ENCODE measurements at places on chromosomes 12 and 14.
A peak's percentile ranks its signal among the peaks of the same experiment; 100 is the strongest.

DNA sequence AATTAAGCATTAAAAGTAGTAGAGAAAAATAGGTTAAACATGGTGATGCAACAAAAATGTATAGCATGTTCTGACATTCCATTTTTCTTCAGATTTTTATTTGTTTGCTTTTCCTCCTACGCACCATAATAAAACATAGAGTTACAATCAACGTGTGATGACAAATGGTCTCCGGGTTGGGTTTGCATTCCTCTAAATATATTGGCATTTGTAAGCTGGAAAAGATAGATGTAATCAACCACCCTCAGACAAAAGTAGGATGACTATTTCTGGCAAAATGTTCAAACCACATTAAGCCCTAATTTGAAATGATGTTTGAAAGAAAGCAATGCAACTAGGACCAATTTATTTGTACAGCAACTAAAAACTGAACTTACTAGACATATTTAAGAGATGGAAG is 58.4 kb downstream of the SLC25A21 start:
- no peak for DNase-seq

GRCh38 chr12:64212119-64212746 is 9.9 kb downstream of the KICS2 start:
- no peak for DNase-seq

DNA sequence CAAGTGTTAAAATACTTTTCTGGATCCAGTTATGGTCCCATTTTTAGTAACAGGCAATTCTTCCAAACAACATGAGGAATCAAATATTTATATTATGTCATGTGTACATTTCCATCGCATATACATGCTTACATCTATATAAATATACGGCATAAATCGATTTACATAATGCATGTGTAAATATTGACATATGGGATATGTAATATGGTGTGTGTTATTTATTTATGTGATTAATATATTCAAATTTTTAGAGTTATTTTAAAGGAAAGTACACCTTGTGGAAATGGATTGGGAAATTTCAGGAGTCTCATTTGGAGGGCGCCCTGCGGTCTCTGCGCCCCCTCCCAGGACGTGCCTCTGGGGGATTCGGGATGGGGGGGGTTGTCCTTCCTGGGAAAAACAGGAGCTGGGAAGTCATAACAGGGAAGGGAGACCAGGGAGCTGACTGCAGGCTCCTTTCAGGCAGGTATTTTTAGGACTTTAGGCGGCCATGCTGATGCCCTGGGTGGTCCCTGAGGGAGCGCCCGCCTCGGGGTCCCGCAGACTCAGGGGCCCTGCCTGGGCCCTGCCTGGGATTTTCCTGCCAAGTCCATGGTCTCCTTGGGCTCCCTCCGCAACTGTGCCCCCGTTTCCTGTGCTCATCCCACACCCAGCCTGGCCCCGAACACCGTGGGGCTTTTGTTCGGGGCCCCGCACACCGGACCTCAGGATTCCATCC is 82.7 kb upstream of the SFSWAP start:
- no peak for DNase-seq

- DNase-seq: peak; percentile 76
Observed at GRCh38 chr14:52473557-52473956, 78.7 kb downstream of the TXNDC16 start.

Measured in renal cortical epithelial cell (primary cell).